ENCODE measurements at places on chromosomes 5 and 9. TPM values are rescaled to one million over a fixed set of nuclear protein-coding genes. Genes with fewer than 3 reads are reported as not detected.

Gene HSD17B4
- 62.4 TPM for total RNA-seq

Gene TLX3
- not detected for total RNA-seq

Gene FABP6
- total RNA-seq = not detected

Gene ZCCHC7
- total RNA-seq = 22.2 TPM

Gene TLE1
- total RNA-seq = 0.75 TPM

Gene GABRG2
- total RNA-seq = not detected

Gene CTXN3
- not detected for total RNA-seq

Gene IL13
- total RNA-seq = 2.5 TPM

- no peak for DNase-seq
These were observed 1.4 kb downstream of the MZB1 start for GRCh38 chr5:139388198-139388821.

GRCh38 chr5:20556115-20556763, 568.2 kb upstream of the CDH18 start:
- DNase-seq = no peak

GRCh38 chr5:139872052-139872766, 76.6 kb downstream of the PSD2 start:
- no peak for DNase-seq

- no peak for DNase-seq
These were observed 130.4 kb downstream of the OLFM1 start for GRCh38 chr9:135217836-135218235.

DNA sequence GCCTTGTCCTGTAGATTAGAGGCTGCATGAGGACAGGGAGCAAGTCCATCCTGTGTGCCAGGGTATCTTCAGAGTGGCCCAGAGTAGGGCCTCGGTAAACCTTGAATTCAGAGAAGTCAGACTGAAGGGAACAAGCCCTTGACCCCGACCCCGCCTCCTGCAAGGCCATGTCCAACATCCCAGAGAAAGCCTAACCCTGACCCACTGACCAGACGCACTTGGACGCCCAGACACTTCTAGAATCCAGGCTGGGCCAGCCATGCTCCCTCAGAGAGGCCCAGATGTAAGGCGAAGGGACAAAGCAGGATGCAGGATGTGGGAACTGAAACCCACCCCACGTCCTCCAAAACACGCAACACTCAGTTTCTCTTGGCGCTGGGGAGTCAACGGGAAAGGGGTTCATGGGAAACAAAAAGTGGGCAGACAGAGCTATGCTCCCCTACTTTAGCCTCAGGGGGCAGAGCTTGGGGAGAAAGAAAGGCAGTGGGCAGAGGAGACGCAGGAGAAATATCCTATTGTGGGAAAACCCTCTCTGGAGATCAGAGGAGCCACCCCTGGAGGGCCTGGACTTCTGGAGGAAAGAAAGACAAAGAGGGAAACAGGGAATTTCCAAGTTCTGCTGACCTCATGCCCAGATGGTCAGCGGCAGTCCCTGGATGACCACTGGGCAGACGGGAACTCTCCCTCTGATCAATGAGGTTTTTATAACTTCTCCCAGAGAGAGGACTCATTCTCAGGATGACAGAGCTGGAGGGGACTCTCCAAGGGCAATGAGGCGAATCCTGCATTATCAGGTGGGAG, 13.0 kb downstream of the TNIP1 start:
- no peak for DNase-seq

DNA sequence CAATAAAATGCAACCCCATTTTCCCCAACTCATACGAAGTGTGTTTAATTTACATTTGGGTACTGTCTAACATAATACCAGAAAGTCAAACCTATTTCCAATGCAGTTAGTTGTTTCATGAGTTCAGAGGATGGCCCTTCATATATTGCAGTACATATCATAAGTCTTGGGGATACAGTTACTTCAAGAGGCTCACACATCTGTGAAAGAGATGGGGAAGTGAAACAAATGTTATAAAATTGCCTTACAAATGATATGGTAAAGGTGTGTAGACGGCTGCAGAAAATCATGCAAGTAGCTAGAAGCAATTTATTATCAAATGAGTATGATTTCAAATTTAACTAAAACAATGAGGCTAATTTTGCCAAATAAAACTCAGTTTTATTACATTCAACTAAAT, 219.0 kb upstream of the CDH12 start:
- no peak for DNase-seq

GRCh38 chr9:2267181-2267745, 252.1 kb downstream of the SMARCA2 start:
- no peak for DNase-seq

GRCh38 chr9:135983208-135984071, 22.3 kb upstream of the UBAC1 start:
- DNase-seq = no peak

- no peak for DNase-seq
These were observed 30.1 kb upstream of the SLC12A2 start for GRCh38 chr5:128053291-128053954.

- DNase-seq = no peak
These were observed 37.5 kb downstream of the RETREG1 start for GRCh38 chr5:16579142-16579847.

GRCh38 chr5:10343486-10343885, 10.0 kb upstream of the MARCHF6 start:
- no peak for DNase-seq

DNA sequence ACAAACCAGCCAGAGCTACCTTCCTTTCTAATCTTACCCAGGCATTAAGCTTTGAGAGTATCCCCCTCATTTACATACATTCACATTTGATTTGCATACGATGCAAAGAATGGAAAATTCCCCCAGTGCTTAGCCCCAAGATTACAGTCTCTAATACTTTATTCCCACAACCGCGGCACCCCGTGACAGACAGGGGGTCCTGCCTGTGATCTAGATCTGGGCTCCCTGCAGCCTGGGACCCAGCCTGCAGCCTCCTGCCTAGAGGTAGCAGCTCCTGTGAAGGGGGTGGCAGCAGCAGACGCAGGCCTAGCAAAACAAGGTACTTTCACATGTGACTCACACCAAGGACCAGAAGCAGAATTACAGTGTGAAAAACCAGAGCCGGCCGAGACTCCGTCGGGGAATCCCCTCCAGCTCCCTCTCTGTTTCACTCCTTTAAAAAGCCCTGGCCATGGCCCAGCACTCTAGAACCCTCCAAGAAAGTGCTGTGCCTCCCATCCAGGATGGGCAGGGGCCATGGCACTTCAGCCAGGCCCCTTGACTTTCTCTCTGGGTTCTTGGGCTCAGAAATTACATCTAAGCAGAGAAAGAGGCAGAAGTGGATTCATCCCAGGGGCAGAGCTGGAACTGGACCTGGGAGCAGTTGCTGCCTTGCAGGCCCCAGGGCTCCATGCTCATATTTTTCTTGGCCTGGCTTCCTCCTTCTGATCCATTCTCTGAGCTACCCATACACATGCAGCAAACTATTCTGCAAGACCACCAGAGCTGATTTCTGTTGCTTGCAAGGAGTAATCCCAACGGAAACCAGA, 14.0 kb upstream of the TCF7 start:
- DNase-seq = peak; percentile 84

DNA sequence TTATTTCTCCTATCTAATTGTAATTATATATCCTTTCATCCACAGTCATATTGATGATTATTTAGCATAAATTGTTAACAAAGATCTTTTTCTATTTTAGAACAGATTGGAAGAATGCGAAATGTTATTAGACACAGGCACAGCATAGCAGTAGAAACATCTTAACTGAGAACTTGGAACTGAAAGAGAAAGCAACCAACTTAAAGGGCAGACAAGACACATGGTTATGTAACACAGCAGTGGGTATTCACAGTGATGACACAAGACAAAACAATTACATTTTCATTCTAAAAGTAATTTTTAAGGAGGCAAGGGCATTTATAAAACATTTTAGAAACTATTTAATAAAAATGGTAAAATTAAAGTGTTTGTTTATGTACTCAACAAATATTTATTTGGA, 57.7 kb upstream of the MEF2C start:
- no peak for DNase-seq

GRCh38 chr5:160209917-160210316, 19.4 kb upstream of the FABP6 start:
- no peak for DNase-seq

DNA sequence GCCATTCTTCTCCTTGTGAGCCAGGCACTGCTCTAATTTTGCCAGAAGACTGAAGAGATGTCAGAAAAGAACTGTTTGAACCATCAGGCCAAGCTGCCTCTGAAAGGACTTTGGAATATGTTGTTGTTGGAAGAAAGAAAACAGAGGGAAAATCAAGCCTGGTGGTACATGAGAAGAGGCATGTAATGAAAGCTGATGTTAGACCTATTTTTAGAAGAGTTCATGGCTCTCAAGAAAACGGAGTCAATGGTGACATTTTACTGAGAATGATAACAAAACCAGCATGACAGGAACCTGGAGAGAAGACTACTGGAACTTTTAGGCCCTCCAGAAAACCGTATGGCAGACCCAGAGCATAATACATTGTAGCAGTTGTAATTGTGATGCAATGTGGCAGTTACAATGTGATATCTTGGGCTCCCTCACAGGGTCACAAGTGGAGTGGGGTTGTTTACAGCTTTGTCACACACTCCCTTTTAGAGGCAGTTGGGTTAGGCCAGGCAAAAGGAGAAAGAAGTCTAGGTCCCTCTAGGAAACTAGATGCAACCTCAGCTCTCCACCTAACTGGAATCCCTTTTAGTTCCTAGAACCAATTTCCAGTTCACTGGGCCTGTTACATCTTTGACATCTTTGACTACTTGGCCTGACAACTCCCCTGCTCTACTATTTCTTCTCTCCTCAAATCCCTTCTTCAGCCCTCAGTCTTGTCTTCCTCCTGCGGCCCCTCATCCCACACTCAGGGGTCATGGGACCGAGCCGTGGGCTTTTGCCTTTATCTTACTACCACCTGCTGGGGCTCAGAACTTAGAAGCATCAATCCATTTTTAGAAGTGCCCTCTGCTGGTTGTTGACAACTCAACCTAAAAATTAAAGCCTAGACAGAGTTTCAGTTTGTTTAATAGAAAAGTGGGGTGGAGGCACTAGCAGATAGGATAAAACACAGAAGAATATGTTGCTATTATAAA, 61.2 kb upstream of the JAK2 start:
- peak; percentile 46 for DNase-seq

DNA sequence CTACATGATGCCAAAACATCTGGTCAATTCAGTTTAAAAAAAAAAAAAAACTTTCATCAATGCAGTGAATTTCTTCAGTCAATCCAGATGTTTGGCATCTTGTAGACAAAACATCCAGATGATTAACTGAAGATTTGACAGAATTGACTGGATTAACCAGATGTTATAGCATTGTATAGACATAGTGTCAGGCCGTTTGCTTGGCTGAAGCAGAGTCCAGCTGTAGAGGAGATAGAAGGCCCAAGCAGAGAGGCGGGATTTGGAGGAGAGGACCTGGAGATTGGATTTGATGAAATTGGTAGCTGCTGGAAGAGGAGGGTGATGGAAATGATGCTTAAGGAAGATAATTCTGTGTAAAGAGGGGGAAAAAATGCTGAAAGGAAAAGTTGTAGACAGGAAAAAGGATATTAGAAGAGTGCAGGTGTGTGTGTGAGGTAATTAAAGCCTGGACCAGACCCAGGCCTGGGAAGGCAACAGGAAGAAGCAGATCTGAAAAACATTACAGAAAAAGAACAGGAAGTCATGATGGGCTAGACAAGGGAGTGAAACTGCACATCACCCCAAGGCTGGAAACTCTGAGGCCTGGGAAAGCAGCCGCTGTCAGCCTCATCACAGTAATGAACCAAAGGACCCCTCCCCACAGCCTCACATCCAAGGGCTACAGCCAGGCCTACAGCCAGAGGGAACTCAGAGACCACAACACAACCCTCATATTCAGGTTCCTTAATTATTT, 258.3 kb downstream of the CWC27 start:
- DNase-seq = no peak

DNA sequence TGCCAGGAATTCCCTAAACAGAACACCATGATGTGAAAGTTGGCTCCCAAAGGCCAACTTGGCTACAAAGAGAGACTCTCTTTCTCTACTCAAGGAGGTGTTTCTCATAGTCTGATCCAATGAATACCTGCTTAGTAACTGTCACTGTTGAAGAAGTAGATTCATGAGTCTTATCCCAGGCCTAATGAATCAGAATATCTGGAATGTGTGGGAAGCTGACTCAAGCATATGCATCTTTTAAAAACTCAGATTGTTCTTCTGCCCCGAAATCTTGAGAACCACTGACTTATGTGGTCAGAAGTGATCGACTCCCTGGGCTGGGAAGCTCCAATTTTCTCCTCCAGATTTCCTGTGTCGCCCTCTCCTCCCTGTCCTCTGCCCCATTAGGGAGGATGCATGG, 345.6 kb downstream of the PLK2 start:
- DNase-seq = no peak

DNA sequence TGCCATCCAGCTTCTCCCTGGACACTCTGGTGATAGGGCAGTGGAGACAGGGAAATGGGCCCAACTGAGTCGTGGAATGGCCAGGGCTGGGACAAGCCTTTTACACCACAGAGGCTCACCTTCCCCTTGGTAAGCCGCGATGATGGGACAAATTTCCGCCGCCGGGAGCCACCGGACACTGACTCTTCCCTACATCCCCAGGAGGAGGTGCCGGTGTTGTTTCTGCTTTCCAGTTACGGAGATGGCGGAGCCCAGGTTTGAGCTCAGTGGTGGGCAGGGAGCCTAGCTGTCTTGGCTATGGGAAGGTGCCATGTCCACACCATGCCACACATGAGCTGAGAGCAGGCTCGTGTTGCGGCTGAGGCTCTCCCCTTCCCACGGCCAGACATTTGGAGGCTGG, 19.9 kb upstream of the WNK2 start:
- DNase-seq = no peak

DNA sequence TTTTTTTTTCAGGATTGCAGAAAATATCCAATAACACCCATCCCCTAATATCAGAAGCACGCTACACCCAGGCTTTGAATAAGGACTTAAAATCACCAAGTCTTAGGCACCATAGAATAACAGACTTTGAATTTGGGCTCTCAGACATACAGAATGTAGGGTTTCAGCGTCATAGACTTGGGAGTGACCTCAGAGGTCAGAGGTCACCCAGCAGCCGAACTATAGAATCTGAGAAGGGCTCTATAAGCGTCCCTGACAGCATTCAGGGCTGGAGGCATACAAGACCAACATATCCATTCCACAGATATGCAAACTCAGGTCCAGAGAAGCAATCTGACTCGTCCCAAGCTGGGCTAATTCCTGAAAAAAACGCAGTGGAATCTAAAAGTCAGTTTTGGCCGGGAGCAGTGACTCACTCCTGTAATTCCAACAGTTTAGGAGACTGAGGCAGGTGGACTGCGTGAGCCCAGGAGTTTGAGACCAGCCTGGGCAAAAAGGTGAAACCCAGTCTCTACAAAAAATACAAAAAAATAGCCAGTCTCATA, 34.7 kb downstream of the SLC6A7 start:
- no peak for DNase-seq

DNA sequence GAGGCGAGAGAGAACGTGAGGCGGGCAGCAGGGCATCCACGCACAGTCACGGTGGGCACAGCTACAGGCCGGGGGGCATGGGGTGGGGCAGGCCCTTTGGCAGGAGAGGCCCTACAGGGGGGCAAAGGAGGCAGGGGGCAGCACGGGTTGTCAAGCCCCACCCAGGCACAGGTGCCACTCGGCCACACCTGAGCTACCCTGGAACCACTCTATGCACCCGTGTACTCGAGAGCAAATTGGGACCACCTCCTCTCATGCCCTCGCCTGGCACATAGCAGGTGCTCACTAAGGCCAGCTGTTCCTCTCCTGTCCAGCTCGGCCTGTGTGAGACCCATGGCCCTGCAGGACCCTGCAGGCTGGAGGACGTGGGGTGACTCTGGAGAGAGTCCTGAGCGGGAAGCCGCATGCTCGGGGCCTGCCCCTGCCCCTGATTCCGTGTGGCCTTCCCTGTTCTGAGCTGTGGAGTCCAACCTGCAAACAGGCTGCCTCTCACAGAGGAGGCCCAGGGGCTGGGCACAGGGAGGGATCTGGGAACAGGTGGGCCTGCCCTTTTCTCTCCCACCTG, 31.4 kb upstream of the SARDH start:
- DNase-seq = no peak

GRCh38 chr5:76542887-76543690, 80.1 kb downstream of the F2RL2 start:
- peak; percentile 63 for DNase-seq

Data from activated CD4-positive, alpha-beta T cell treated with anti-CD3 and anti-CD28 coated beads, Interleukin-2, amount 10 ng/mL, durations not matched to agents 7 days and 5 days (primary cell).